Omental fat pad (tissue), 4 donors: ENCODE measurements at places on chromosomes 11 and 22. TPM values are rescaled to one million over a fixed set of nuclear protein-coding genes. Genes with fewer than 3 reads are reported as not detected.

DNA sequence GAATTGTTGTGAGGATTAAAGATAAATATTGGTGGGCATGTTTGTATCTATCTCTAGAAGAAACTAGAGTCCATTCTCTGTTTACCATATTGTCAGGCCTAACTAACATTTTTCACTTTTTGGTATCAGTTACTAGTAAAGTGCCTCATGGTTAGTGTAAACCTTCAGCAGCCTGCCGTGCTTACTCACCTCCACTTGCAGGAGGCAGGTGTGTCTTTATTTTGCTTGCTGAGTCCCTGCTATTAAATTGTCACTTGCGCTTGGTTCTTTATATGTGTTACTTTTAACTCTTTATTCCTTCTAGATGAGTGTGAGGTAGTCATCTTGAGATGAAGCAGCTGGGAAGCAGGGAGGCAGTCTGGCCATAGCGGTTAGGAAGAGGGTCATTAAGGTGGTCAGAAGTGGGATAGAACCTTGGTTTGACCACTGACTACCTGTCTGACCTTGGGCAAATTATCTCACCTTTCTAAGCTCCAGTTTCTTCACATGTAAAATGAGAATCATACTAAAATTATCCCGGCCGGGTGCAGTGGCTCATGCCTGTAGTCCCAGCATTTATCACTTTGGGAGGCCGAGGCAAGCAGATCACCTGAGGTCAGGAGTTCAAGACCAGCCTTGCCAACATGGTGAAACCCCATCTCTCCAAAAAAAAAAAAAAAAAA, 21.2 kb downstream of the PPP6R3 start:
- no peak for DNase-seq

DNA sequence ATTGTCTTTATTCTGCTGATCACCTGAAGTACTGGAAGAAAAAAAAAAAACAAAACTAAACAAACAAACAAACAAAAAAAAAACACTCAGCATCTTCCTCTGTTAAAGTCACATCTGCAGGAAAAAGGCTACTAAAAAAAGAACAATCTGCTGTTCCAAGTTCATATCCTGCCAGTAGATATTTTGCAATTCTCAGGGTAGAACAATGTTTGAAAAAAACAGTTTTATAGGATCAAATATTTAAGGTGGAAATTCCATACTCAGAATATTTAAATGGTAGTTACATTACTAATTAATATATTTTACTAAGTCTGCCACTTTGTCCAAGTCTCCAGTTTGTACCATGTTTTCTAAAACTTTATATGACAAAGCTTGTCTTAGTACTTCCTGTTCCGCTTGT, 175.2 kb downstream of the SBF2 start:
- no peak for DNase-seq

DNA sequence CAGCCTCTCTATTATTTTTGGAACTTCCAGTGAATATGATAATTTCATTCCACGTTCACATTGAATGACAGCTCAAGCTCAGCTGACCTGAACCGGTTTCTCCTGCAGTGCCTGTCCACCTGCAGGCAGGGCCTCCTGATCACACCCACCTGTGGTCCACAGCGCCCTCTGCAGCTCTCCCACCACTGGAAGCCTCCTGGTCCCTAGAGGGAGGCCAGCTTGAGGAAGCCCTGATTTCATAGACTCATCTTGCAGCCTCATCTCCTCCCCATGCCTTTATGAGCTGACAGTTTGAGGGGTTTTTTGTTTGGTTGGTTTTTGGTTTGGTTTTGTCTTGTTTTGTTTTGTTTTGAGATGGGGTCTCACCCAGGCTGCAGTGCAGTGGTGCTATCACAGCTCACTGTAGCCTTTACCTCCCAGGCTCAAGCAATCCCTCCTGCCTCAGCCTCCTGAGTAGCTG, 29.9 kb upstream of the MALAT1 start:
- DNase-seq = no peak

Gene OR5I1
- not detected for total RNA-seq

Gene DERL3
- 0.96 TPM for total RNA-seq

Gene H19
- total RNA-seq = 569 TPM
